ENCODE measurements at places on chromosomes 5 and 9.
A peak's percentile ranks its signal among the peaks of the same experiment; 100 is the strongest.

- peak; percentile 28 for DNase-seq
These were observed 181.3 kb upstream of the ZNF608 start for GRCh38 chr5:124927735-124928134.

DNA sequence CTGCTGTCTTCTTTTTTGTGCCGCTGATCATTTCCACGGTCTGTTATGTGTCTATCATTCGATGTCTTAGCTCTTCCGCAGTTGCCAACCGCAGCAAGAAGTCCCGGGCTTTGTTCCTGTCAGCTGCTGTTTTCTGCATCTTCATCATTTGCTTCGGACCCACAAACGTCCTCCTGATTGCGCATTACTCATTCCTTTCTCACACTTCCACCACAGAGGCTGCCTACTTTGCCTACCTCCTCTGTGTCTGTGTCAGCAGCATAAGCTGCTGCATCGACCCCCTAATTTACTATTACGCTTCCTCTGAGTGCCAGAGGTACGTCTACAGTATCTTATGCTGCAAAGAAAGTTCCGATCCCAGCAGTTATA lies 17.1 kb downstream of the F2R start:
- no peak for DNase-seq

GRCh38 chr9:37144762-37145161 lies 24.4 kb downstream of the ZCCHC7 start:
- no peak for DNase-seq

- DNase-seq = no peak
These were observed 479.1 kb downstream of the BNC2 start for GRCh38 chr9:16391369-16391768.

- DNase-seq = no peak
These were observed 1.7 kb downstream of the ENDOG start for GRCh38 chr9:128819716-128820664.

- DNase-seq = no peak
These were observed 16.7 kb downstream of the FAM193B start for GRCh38 chr5:177537389-177538361.

DNA sequence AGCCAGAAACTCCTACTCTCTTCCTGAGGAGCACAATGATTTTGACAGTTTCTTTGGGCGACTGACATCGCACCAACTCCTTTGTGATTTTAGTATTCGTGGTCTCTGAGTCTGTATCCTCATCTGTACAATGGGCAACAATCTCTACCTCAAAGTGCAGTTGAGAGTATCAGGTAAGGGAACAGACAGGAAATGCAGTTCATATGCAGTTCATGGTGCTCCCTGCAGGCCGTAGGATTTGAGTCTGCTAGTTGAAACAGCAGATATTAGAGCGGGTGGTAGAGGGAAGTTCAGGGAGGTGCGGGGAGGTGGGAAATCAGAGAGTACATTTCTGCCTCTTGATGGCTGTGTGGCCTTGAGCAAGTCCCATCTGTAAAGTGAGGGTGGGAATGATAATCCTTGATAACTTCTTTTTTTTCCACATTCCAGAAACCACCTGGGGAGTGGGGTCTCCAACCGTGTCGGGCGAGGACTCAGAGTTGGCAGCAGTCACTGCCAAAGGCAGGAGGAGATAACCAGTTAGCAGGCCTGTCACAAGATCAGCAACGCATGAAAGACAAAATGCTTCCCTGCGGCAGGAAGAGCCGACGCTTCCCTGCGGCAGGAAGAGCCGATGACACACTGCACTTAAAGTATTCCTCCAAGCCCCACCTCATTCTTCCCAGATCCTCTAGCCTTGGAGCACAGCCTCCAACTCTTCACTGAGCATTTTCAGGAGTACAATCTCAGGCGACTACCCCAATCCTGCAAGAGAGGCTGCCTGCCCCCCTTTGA lies 6.0 kb upstream of the NEK6 start:
- no peak for DNase-seq

DNA sequence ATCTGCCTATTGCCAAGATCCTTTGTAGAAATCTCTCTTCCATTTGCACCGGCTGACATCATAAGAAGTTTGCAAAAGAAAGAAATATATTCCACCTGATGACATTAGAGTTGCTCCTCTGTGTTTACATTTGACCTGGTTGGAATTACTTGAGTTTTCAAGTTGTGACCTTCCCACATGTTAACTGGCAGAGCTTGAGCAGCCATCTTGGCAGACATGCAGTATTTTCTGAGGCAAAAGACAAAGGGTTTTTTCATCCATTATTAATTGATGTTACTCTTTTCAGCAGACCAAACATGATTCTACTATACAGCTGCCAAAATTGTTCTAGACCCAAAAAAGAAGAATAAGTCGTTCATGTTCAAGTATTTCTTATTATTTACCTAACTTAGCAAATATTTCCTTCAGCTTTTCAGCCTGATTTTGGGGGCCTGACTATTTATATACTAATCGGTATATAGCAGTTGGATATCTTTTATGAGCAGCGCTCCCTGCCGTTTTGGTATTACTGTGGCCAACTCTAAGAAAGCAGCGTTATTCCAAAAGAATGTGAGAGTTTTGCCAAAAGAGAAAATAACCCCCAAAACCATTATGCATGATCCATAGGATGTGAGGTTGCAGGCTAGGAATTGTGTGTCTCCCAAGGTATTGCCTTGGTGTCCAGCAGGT lies 212.9 kb downstream of the PBX3 start:
- no peak for DNase-seq

All from lower leg skin (tissue), 4 donors.